ENCODE measurements at places on chromosomes 12 and 14. TPM values are rescaled to one million over a fixed set of nuclear protein-coding genes. Genes with fewer than 3 reads are reported as not detected.
A peak's percentile ranks its signal among the peaks of the same experiment; 100 is the strongest.

DNA sequence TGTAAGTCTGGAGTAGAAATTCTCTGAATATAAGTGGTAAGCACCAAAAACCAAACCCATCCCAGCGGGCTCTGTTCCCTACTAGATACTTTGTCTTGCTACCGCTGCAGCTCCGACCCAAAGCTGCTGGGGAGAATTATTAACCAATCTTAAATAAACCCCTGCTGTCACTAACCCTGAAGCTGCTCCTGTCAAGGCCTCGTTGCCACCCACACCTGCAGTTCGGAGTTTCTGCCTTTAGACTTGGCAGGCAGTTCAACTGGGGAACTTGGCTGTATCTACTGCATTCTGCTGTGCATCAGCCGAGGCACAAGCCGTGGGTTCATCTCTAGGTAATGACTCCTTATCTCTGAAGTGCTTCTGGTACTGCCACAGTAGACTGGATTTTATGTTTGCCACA lies 55.5 kb downstream of the PPM1A start:
- DNase-seq, result no peak

DNA sequence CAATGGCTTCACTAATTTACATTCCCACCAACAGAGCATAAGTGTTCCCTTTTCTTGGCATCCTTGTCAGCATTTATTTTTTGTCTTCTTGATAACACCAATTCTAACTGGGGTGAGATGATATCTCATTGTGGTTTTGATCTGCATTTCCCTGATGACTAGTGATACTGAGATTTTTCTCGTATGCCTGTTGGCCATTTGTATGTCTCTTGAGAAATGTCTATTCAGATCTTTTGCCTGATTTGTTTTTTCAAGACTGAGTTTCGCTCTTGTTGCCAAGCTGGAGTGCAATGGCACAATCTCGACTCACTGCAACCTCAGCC lies 4.7 kb upstream of the PLD4 start:
- DNase-seq, result no peak

- DNase-seq, result peak; percentile 73
Measured at GRCh38 chr12:6953442-6954315, 2.5 kb downstream of the PTPN6 start.

DNA sequence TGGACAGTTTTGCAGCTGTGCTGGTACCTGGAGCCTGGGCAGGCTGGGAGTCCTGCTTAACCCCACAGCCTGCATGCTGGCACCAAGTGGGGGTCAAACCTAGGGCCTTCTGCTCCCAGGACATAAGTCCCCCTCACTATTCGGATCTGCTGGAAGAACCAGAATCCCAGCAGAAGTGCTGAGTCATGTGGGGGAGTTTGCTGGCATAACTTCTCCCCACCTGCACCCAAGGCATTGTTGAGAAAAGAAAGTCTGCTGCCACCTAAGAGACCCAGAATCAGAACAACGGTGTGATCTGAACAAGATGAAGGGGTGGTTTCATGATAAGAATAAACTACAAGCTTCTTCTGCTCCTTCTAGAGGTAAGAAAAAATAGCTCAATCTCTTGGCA lies 102.7 kb downstream of the RBM19 start:
- no peak for DNase-seq

DNA sequence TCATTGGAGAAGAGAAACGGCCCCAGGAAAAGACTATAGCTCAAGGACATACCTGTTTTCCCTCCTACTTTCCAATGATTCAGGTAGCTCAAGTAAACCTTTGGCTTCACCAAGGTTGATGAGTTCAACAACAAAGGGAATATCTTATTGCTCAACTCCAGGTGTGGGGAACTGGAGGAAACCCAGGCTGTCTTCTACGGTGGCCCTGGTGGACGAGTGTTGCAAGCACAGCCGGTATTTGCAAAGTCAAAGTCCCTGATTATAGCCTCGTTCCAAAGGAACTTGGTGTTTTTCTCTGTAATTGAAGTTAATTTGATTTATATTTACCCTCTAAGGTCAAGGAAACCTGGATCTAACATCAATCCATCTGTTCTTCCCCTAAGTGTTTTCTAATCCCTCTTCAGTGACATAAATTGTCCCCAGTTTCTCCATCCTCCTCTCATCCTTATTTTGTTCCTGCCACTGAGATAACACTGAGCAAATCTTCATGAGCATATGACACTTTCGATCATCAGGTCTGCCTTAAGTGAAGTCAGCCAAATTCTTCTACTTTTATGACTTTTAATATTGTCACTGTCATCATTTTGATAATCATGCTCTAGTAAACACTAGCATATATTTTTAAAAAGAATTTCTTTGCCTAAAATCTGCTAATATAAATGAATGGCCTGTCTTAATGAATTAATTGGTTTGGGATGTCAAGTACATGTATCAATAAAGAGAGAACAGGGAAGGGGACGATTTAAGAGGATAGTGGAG lies 174.6 kb upstream of the TBX3 start:
- no peak for DNase-seq

DNA sequence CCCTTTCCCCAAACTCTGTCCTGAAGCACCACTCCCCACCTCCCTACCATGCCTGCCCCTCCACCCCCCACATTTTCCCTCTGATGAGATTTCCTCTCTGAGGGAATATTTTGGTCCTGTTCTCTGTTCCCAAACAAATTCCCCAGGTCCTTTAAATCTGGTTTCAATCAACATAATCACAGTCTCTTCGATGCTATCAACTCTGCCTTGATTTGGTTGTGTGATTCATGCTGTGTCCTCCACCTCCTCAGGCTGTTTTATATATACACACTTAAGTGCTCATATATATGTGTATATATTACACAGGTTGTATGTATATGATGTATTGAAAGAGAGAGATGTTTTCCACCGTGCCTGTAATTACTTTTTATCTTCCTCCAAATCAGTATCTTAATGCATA lies 36.0 kb downstream of the NTF3 start:
- no peak for DNase-seq

DNA sequence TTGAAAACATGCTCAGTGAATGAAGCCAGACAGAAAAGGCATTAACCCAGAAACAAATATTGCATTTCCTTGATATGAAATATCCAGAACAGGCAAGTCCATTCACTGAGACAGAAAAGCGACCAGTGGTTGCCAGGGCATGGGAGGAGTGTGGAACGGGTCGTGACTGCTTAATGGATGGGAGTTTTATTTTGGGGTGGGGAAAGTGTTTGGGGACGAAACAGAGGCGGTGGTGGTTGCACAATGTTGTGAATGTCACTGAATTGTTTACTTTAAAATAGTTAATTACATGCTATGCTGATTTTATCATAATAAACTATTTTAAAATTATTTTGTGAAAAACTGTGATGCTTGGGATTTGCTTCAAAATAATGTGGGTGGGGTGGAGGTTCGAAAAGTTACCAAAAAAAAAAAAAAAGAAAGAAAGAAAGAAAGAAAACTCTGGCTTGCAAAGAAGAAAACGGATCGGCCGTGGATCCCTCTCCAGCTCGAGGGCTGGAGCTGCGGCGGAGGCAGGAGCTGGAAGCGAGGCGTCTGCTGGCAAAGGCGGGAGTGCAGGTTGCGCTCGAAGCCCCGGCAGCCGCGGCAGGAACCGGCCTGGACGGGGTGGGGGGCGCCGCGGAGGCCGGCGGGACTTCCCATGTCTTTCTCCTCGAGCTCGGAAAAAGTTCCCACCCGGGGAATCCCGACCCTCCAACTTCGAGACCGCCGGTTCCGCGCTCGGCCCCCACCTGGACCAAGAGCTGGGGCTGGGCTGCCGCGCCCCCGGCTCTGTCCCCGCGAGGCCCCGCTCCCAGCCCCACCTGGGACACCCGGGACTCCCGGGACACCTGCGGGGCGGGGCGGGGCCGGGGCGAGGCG lies 524 bp upstream of the P2RX2 start:
- DNase-seq, result no peak

GRCh38 chr12:5587711-5588121 lies 155.8 kb downstream of the NTF3 start:
- no peak for DNase-seq

DNA sequence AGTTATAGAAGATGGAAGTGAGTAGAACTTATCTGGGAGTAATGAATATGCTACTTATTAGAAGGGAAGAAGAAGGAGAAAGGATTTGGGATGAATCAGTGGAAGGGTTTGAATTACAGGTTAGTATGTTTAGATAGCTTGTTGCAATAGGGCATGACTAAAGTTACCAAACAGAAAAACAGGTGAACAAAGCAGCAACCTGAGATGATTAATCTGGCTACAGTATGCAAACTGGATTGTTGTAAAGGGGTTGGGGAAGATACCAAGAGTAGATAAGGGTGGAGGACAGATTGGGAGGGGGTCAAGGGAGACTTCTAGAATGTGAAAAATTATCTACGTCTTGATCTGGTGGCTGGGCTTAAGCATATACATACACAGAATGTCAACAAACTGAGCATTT lies 73.4 kb upstream of the CLEC14A start:
- no peak for DNase-seq

DNA sequence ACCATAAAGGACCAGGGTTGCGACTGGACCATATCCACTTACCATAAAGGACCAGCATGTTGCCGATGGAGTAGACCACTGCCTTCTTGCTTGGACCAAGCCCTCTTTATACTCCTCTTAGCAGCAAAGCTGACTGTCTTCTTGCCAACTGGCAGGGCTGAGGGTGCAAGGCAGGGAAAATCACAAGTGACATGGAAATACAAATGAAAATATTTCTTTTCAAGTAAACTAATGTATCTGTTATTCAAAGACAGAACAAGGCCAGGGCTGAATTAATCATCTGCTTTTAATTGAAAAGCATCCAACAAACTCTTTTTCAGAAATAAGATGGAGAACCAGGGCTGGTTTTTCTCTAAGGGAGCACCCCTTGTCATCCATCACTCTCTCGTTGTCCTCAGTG lies at the start of gene CELA1:
TSS of gene CELA1 (minus strand) at position 99 of the 400 bp plus-strand sequence. CDS start at position 58, 41 bp downstream.
- DNase-seq, result no peak

DNA sequence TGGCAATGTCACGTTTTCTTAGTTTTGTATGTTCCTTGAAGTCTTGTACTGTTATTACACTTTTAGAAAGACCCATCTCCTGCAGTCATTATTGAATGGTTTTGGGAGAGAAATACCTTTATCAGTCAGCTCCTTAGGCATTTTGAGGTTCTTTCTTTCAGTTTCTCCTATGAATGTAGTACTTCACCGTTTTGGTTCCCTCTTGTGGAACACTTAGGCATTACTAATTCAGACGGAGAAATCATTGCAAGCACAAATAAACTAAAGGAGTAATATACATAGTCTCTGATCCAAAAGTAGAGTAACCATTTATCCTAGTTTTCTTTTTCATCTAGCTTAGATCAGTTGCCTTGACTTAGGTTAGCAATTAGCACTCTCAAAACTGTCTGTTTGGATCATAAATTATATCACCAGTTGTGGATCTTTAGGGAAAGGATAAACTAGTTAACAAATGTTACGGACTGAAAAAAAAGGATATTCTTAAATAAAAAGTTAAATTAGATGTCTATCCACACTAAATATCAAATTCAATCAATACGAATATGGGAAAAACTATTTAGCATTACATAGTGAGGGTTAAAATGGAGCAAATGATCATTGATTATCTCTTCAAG lies 1538.3 kb upstream of the SEL1L start:
- no peak for DNase-seq

DNA sequence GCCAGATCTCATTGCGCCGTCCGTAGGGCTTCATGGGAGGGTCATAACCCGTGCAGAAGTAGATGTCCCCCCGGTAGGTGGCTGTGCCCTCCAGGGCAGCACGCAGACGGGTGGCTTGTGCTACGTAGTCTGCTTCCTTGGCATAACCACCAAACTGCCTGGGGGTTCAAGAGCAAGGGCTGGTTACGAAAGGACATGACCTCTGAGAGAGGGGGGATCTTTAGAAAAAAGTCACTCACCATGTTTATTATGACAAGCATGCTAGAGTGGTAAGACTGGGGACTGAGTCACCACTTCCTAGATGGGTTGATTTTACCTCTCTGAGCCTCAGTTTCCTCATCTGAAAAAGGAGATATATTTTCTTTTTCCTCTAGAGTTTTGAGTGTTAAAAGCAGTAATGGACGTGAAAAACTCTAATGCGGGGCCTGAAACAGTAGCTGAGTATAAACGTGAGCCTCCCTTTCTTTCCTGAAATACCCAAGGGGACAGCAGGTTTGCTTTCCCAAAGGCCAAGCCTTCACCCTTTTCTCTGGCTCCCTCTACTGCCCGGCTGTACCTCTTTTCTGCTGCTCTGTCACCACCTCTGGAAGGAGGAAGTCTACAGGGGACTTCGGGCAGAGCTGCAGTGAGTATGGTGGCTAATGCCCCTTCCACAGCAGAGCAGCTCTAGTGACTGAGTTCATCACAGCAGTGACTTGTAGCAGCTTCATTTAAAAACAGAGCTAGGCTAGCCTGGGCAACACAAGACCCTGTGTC lies 23.5 kb upstream of the GPRC5D start:
- DNase-seq, result no peak

DNA sequence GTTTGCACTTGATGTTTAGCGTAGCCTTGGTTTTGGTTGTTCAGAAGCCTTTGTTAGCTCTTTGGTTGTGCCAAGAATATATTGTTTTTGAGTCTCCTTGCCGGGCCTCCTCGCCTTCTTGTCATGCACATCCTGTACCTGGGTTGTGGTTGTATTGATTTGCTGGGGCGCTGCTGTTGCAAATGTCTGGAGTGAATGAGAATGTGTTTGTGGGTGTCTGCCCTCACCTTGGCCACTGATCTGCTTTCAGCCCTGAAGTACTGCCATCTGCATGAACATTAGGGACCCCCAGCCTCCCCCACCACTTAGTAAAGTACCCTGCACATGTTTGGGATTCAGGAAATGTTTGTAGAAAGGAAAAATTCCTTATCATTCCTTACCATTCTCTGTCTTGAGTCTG lies 16.5 kb downstream of the PRKCH start:
- DNase-seq, result no peak

GRCh38 chr12:117622741-117623140 lies 261.3 kb upstream of the NOS1 start:
- DNase-seq, result no peak

- DNase-seq, result no peak
Measured at GRCh38 chr12:1639538-1639937, 10.5 kb downstream of the WNT5B start.

GRCh38 chr12:128711486-128711885 lies 112.3 kb downstream of the SLC15A4 start:
- DNase-seq, result no peak

GRCh38 chr14:63764103-63764502 lies 36.2 kb upstream of the SGPP1 start:
- DNase-seq, result no peak

DNA sequence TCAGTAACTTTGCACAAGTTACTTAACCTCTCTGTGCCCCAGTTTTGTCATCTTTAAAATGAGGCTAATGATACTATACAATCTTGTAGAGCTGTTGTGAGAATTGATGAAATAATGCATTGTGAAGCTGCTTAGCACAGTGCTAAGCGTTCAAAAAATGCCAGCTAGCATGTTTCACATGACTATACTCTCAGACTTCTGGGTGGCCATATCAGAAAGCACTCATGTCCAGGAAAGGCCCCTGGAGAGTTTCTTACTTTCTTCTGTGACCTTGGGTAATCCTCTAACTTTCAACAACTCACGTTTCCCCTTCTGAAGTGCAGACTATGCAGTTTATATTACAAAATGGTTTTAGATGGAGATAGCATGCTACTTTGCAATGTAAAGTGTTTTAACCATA lies 68.1 kb downstream of the TPH2 start:
- DNase-seq, result no peak

TSPAN19 gene
- 0.28 TPM for polyA plus RNA-seq

LALBA gene
- polyA plus RNA-seq, result not detected

ACOT6 gene
- not detected for polyA plus RNA-seq

PGF gene
- 43.2 TPM for polyA plus RNA-seq

Measured in forelimb muscle (tissue), 1 donor.